ENCODE measurements at places on chromosomes 5 and 9.

- no peak for DNase-seq
Measured at GRCh38 chr5:166618526-166618925, 1672.9 kb upstream of the WWC1 start.

- no peak for DNase-seq
Measured at GRCh38 chr5:169356181-169356580, 55.2 kb upstream of the SLIT3 start.

- DNase-seq, result no peak
Measured at GRCh38 chr9:93261735-93262523, 78.0 kb downstream of the WNK2 start.

- no peak for DNase-seq
Measured at GRCh38 chr9:134252084-134252830, 74.0 kb upstream of the RXRA start.

- DNase-seq, result no peak
Measured at GRCh38 chr5:122415030-122415800, 103.2 kb downstream of the SNCAIP start.

GRCh38 chr9:38318759-38319495 lies 73.6 kb upstream of the ALDH1B1 start:
- DNase-seq, result no peak

DNA sequence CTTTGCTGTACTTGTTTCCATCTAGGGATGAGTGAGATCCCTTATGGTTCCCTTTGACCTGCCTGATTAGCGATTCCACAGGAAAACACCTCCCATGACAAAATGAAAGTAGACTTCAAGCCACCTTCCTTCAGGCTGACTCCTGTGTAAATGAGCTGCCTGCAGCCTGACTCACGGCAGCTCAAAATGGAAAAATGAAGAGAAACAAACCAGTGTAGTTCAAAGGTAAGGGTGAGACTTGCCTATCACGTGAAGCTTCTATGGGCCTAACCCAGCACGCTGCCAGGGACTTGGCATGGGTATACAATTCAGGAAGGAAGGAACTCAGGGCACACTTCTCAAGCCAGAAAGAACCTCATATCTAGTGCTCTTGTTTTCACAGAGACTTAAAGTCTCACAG lies 110.1 kb upstream of the LRRTM2 start:
- no peak for DNase-seq

GRCh38 chr5:82416512-82416911 lies 138.4 kb upstream of the RPS23 start:
- DNase-seq, result no peak

GRCh38 chr5:124630767-124631704 lies 115.4 kb downstream of the ZNF608 start:
- DNase-seq, result no peak

DNA sequence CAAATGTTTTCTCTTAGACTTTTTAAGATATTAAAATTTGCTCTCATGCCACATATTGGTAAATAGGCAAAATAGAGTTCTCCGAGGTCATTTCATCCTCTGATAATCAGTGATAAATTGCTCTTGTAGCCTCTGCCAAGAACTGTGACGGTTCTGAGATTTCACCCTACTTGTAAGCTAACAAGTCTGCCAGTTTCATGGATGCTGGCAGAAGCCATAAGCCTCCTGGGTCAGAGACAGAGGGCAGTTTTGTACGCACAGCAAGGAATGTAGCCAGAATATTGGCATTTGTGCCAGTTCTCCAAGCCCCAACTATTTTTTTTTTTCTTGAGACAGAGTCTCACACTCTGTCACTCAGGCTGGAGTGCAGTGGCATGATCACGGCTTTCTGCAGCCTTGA lies 945.0 kb upstream of the WWC1 start:
- DNase-seq, result no peak

DNA sequence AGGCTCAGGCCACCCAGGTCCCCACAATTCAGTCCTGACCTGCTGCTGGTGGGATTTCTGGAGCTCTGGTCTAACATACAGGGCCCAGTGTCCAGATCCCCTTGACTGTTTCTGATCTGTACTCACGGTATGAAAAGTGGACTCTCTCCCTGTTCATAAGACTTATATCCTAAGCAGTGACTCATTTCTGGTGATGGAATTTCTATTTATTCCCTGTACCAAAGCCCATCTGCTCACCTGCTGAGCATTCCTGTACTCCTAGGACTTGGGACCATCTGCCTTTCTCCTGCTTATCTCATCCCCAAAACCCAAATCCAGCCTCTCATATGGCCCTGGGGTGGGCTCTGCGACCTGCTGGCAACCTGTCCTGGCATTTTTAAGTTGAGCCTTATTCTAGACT lies 86.6 kb downstream of the APBA1 start:
- no peak for DNase-seq

GRCh38 chr9:129234491-129234890 lies 56.4 kb upstream of the IER5L start:
- DNase-seq, result no peak

DNA sequence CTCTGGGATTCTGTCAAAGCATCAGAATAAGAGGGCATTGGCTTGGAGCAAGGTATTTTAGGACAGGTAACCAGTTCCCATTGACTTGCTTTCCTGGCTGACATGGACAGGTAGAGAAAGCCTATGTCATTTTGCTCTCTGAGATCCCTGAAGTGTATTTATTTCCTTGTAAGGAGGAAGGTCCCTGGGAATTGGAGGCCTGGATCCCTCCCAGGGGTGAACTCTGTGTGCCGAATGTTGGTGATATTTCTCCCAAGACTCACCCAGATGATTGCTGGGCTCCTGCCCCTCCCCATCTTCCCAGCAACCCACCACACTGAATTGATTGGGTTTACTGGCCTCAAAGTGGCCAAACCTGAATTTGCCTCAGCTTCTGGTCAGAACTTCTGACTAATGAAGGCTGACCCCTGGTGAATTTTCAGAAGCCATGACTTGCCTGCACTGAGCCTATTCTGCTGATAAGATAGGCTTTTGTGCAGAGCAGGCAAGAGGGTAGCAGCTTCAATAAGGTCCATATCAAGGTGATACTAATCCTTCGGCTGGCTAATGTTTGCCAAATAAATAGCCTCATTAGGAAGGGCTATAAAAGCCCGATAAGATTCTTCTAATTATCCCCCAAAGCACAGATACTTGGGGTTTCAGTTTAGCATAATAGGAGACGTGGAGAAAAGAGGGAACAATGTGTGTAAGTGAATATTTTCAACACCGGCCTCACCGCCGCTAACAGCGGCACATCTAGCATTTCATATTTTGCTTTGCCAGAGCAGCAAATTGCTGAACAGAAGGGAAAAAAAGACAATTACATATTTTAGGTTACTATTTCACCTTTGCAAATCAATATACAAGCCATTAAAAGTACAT lies 152.9 kb upstream of the PITX1 start:
- DNase-seq, result no peak

- DNase-seq, result no peak
Measured at GRCh38 chr5:150364004-150364403, 6.5 kb downstream of the TCOF1 start.

- no peak for DNase-seq
Measured at GRCh38 chr5:167245868-167246267, 1045.6 kb upstream of the WWC1 start.

- DNase-seq, result no peak
Measured at GRCh38 chr9:133693703-133694529, 44.2 kb downstream of the SARDH start.

- no peak for DNase-seq
Measured at GRCh38 chr5:142186857-142187594, 78.4 kb downstream of the NDFIP1 start.

GRCh38 chr5:36177154-36177553 lies 25.2 kb downstream of the SKP2 start:
- no peak for DNase-seq

DNA sequence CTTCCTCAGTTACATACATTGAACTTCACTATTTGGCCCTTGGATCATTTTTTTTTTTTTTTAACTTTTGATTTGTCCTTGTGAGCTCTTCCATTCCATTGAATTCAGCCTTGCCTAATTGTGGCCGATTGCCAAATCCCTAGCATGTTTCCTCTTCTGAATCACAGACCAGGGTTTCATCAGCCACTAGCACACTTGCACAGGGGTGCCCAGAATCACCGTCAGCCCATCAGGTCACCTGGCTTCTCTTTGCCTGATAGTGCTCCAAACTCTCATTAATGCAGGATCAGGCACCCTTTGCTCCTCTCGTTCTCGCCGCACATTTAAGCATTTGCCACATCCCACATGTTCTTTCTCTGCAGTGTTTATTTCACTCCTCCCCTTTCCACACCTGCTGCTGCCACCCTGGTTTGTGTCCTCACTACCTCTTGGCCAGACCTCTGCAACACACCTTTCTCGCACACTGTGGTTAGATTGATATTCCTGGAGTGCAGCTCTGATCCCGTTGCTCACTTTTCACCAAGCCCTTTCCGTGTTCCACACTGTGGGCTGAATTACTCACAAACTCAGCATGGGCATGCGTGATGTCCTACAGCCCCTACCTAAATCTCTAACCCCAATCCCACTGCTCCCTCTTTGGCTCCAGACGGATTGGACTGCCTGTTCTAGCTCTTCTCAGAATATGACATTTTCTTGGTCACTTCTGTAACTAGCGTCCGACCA lies 9.8 kb downstream of the PIK3R1 start:
- DNase-seq, result no peak

- DNase-seq, result no peak
Measured at GRCh38 chr9:89807682-89808075, 202.9 kb downstream of the GADD45G start.

- peak; percentile 24 for DNase-seq
Measured at GRCh38 chr9:27528076-27528885, 1.3 kb downstream of the MOB3B start.

DNA sequence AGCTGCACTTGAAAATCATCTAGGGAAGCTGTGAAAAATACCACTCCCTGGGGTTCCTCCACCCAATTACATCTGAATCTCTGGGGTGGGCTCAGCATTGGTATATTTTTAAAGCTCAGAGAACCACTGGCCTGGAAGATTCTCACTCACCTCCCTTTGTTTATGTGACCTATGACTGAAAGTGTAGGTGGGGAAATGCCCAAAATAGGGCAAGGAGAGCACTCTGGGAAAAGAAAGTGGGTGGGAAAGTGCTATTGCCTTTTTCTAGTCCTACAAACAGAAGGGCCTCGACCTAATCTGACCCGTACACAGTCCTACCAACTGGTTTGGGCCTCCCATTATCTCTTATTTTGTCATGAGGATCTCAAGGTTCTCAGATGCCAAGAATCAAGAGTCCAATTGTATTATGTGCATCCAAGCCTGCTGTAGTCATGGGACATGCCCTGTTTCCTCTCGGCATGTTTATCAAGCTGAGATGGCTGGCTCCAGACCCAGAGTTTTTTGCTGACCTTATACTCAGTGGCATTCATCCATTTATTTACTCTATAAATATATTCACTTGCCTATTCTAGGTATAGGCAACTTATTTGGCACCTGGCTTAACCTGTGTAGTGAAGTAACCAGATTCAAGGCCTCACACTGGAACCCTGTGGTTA lies 483.7 kb downstream of the ENC1 start:
- no peak for DNase-seq
